ENCODE measurements at places on chromosomes 2 and 18. TPM values are rescaled to one million over a fixed set of nuclear protein-coding genes. Genes with fewer than 3 reads are reported as not detected.

DNA sequence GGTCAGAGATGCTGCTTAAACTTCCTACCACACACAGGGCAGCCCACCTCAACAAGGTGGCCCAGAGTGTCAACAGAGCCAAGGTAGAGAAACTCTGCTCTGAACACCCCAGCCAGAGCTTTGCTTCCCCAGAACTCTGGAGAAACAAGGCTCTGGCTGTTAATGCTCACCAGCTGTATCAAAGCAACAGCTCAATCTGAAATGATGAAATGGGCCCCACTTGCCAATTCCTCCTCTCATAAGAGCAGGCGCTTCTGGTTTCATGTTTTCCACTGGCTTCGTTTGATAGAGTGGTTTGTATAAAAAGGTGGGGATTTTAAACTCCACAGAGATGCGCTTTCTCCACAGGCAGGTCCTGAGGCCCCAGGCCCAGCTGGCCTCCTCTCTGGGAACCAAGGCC, 60.9 kb upstream of the TFCP2L1 start:
- peaks cover 27% of the 10 kb centered on the region for H3K36me3 ChIP-seq
- no peaks in the 10 kb centered on the region for H3K27me3 ChIP-seq
- H3K27ac ChIP-seq, result no peak overlapping the region
- no peak for DNase-seq
- H3K4me1 ChIP-seq, result no peaks in the 10 kb centered on the region

- peaks cover 32% of the 10 kb centered on the region for H3K4me1 ChIP-seq
- peak; percentile 46 for DNase-seq
- H3K27ac ChIP-seq, result peak overlapping the region; percentile 91
- H3K27me3 ChIP-seq, result no peaks in the 10 kb centered on the region
- H3K36me3 ChIP-seq, result no peaks in the 10 kb centered on the region
These were observed 49.7 kb downstream of the TSN start for GRCh38 chr2:121804997-121805765.

Gene LRRTM4
- 0.07 TPM for total RNA-seq

DNA sequence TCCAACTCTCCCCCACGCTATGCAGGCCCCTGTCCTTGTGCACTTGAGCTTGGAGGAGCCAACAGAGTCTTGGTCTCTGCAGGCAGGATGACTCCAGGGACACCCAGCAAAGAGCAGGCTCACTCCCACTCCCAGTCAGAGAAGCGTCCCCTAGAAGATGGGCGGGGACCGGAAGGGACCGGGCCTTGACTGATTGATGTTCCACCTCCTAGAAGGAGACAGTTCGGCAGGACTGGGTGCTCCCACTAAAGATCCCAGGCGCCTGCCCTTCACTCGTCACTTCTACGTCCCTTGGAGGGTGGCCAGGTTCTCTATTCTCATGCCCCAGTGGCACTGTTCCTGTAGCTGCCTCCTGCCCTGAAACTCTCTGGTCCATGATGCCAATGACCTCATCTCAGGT, 3.2 kb upstream of the SP100 start:
- H3K4me3 ChIP-seq, result peak overlapping the region; percentile 80
- no peak for DNase-seq
- H3K36me3 ChIP-seq, result no peaks in the 10 kb centered on the region
- H3K4me1 ChIP-seq, result peaks cover 34% of the 10 kb centered on the region

DNA sequence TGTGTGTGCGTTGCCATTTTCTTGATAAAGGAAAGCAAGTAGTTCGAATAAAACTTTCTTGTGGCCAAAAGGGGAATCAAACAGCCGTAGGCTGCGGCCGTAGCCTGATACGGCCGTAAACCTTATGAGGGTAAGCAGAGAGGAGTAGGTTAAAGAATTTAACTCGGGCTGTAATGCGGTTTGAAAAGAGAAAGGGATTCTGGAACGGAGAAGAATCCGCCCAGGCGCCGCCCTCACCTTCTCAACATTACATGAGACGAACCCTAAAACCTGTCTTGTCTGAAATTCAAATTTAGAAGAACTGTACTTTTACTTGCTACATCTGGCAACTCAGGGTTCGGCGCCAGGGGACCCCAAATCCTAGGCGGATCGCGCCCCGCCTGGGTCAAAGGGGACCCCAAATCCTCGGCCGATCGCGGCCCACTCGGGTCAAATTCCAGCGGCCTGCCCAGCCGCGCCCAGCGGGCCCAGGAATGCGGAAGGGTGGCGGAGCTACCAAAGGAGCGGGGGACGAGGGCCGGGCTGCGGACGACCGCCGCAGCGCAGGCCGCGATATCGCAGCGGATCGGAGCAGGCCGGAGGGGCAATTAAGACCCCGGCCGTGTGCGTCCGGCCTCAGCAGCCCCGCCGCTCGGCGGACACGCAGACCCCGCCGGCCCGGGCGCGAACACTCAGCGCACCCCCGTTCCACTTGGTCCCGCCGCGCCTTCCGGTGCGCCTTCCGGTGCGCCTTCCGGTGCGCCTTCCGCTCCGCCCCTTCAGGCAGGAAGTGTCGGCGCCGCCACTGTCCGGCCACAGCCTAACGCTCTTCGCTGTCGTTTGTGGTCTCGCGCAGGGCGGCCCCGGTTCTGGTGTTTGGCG, at the start of gene MYL12B:
Gene MYL12B, plus strand, starts transcription at position 761 of the 861 bp plus-strand sequence. CDS start 10,766 bp downstream, outside the sequence.
- H3K27ac ChIP-seq, result peak within 1 kb of the TSS; percentile 84
- H3K36me3 ChIP-seq, result peaks cover 5% of the 10 kb centered on the region
- peaks cover 53% of the 10 kb centered on the region for H3K4me1 ChIP-seq
- peak; percentile 93 for DNase-seq

- H3K27me3 ChIP-seq, result no peaks in the 10 kb centered on the region
- H3K4me1 ChIP-seq, result no peaks in the 10 kb centered on the region
- DNase-seq, result no peak
- H3K36me3 ChIP-seq, result no peaks in the 10 kb centered on the region
- H3K27ac ChIP-seq, result no peak overlapping the region
These were observed 295.3 kb upstream of the COL3A1 start for GRCh38 chr2:188678882-188679281.

Gene NT5DC4
- not detected for total RNA-seq

Gene CYBRD1
- total RNA-seq, result not detected

Gene EFR3B
- 0.58 TPM for total RNA-seq

- no peaks in the 10 kb centered on the region for H3K27me3 ChIP-seq
- no peaks in the 10 kb centered on the region for H3K36me3 ChIP-seq
These were observed 27.5 kb downstream of the BOLA3 start for GRCh38 chr2:74119912-74120825.

DNA sequence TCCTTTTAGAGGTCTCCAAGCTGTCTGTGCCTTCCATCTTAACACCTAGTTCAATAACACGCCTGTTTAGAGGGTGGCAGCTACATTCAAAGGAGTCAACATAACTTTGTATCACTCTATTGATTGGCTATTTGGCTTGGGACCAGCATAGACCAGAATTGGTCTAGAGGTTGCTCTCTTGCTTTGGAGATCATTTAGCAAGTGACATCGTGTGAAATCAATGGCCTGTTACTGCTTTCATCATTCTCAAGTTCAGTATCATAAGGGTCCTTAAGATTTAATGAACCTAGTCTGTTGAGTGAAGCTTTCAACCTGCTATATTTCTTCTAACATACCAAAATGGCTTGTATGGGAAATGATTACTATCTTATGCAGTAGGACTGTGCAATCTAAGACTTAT, 768.2 kb downstream of the NRXN1 start:
- H3K4me1 ChIP-seq, result no peaks in the 10 kb centered on the region
- H3K27ac ChIP-seq, result no peak overlapping the region
- DNase-seq, result no peak

DNA sequence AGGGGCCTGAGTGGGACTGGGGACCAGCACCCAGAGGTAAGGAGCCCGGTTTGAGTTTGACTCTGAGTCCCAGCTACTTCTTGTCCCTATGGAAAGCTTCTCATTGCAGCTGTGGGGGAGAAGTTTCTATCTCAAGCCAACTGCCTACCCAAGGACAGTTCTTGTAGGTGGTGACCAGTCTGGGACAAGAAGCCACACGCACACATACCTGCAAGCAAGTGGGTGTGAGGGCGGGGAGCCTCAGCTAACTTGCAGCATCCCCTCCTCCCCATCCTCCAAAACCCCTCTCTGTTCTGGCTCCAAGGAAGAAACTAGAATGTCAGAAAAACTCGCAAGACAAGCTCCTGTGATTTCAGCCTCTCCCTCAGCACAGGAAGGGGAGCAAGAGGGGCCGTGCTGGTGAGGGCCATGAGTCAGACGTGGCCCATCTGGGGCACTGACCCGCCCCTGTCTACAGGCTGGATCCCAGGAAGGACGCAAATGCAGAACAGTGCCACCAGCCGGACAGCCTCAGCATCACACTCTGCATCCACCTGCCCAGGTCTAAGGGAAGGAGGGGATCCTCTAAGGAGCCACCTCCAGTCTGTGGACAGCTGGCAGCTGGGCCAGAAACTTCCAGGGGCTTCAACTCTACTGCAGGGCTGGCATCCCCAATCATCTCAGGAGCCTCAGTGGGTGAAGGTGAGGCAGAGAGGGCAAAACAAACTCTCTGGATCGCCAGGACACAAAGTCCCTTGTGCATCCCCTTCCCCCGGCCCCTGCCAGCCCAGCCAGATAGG, 103.4 kb downstream of the TNS1 start:
- H3K36me3 ChIP-seq, result no peaks in the 10 kb centered on the region
- no peaks in the 10 kb centered on the region for H3K4me1 ChIP-seq
- peak; percentile 78 for DNase-seq
- H3K27me3 ChIP-seq, result no peaks in the 10 kb centered on the region
- H3K4me3 ChIP-seq, result no peak overlapping the region

Gene GALNT14
- total RNA-seq, result 1.6 TPM

Gene UGT1A9
- not detected for total RNA-seq

DNA sequence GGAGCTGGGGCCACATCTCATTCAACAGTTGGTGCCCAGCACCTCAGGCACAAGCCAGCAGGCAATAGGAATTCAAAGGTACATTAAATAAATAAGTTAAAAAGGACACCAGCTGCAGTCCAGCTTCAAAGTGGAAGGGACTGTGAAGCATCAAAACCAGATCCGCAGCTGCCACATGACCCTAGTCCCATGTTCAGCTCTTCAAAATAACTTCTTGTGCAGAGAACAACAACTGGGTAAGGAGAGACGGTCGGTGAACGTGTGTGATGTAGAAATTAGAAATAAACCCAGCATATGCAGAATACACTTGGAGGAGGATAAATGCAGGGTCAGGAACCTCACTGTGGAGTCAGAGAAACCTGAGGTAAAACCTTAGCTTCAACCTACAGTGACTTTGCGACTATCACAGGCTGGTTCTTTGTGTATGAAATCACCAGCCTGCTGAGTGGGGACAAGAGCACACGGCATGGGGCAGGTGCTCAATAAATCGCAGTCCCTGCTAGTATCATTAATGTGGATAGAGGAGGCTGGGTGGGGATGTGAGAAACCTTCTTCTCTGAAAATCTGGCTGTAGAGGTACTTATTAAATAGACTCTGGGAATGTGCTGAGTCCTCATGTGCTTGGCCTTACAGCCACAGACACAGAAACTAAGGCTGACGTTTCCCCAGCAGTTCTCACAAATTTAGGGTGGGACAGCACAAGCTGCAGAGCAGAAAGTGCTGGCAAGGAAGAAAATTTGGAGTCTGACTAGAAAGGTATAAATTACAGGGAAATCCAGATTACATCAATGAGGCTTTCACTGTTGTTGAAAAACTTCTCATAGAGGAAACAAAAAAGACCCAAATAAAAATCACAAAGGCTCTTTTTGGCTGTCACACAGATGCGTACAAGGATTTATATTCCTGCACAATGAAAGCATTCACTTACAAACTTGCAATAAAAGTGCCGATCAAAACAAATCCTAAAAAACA, 20.7 kb downstream of the FBXO15 start:
- H3K27ac ChIP-seq, result no peak overlapping the region
- no peak overlapping the region for H3K4me3 ChIP-seq
- H3K4me1 ChIP-seq, result no peaks in the 10 kb centered on the region
- no peaks in the 10 kb centered on the region for H3K36me3 ChIP-seq
- H3K27me3 ChIP-seq, result no peaks in the 10 kb centered on the region

- H3K27ac ChIP-seq, result no peak overlapping the region
- no peaks in the 10 kb centered on the region for H3K27me3 ChIP-seq
- peaks cover 19% of the 10 kb centered on the region for H3K36me3 ChIP-seq
- H3K4me1 ChIP-seq, result no peaks in the 10 kb centered on the region
- H3K4me3 ChIP-seq, result no peak overlapping the region
- DNase-seq, result no peak
These were observed 37.5 kb downstream of the UXS1 start for GRCh38 chr2:106156305-106157296.

DNA sequence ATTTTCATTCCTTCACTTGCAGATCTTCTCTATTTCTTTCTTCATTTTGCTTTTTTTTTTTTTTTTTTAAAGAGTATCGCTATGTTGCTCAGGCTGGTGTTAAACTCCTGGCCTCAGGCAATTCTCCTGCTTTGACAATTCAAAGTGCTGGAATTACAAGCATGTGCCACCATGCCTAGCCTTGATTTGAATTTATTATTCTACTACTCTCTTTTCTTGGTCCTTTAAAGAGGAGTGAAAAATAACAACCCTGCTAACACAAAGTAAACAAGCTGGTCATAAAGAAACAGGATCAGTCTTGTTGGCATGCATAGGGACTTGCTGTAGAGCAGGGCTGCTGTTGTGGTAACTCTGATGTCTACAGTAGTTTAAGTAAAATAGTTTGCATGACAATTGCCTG, 1615.3 kb upstream of the ZEB2 start:
- no peak overlapping the region for H3K27ac ChIP-seq
- H3K36me3 ChIP-seq, result no peaks in the 10 kb centered on the region
- H3K4me1 ChIP-seq, result no peaks in the 10 kb centered on the region
- H3K4me3 ChIP-seq, result no peak overlapping the region

- H3K27me3 ChIP-seq, result no peaks in the 10 kb centered on the region
- no peak for DNase-seq
- H3K27ac ChIP-seq, result no peak overlapping the region
- H3K4me1 ChIP-seq, result no peaks in the 10 kb centered on the region
These were observed 11.7 kb upstream of the GORASP2 start for GRCh38 chr2:170917219-170917913.

DNA sequence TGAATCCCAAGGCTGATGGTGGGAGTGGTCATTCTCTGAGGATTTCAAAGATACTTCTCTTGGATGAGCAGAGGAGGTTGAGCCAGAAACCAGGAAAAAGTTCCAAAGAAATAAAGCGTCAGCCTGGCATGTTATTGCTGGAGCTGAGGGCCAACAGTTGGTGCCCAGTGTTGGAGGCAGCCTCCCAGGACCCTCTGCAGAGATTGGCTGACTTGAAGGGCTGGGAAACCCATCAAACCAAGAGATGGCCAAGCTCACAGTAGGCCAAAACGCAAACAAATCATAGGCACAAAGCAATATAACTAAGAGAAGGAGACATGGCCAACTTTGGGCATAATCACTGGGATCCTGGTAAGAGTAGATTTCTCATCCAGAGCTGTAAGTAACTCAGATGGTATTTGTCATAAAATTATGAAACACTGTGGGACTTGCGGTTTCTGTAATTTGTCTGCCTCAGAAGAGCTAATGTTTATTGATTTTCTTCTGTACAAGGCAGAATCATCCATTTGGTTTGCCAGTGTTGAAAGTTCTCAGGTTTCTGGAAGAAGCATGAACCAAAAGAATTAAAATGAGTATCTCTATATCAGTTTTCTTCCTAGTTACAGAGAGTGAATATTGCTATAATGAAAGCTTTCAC, 108.3 kb downstream of the ATL2 start:
- no peak for DNase-seq
- no peaks in the 10 kb centered on the region for H3K36me3 ChIP-seq
- no peak overlapping the region for H3K4me3 ChIP-seq
- no peaks in the 10 kb centered on the region for H3K4me1 ChIP-seq
